Activated CD8-positive, alpha-beta memory T cell treated with anti-CD3 and anti-CD28 coated beads, Interleukin-2, amount 10 ng/mL, durations not matched to agents 7 days and 5 days (primary cell): ENCODE measurements at places on chromosomes 12 and 14. TPM values are rescaled to one million over a fixed set of nuclear protein-coding genes. Genes with fewer than 3 reads are reported as not detected.

Gene KRT3
- total RNA-seq = not detected

Gene GPR65
- 17.2 TPM for total RNA-seq

Gene OR4K1
- total RNA-seq = not detected

Gene C12orf75
- 277 TPM for total RNA-seq

Gene MMP17
- not detected for total RNA-seq

Gene WIF1
- total RNA-seq = not detected

Gene SLC41A2
- total RNA-seq = 14.8 TPM

Gene WNT1
- total RNA-seq = 0.87 TPM

Gene ZFHX2
- 2.7 TPM for total RNA-seq
